ENCODE measurements at places on chromosomes 7 and 10.

DNA sequence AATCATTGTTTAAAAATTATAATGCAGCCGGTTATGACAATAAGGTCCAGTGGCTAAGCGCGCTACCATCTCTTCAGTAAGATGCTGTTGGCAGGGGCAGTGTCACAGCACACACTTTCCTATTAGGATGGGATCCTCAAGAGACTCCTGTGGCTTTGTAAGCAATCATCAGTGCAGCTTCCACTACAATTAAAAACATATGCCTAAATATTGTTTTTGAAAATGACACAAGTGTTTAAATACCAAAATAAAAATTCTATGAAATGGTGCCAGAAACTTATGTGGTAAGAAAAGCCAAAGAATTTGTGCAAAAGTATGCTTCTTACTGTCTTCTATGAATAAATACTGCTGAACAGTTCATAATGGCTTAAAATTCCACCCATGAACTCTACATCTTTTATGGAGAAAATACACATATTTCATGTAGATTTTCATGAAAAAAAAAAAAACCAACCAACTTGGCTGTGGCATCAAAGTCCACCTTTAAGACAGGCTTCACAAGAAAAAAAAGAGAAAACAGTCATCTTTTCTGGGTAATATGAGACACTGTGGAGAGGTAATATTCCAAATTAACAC is 132.8 kb downstream of the SEMA3C start:
- DNase-seq = no peak

DNA sequence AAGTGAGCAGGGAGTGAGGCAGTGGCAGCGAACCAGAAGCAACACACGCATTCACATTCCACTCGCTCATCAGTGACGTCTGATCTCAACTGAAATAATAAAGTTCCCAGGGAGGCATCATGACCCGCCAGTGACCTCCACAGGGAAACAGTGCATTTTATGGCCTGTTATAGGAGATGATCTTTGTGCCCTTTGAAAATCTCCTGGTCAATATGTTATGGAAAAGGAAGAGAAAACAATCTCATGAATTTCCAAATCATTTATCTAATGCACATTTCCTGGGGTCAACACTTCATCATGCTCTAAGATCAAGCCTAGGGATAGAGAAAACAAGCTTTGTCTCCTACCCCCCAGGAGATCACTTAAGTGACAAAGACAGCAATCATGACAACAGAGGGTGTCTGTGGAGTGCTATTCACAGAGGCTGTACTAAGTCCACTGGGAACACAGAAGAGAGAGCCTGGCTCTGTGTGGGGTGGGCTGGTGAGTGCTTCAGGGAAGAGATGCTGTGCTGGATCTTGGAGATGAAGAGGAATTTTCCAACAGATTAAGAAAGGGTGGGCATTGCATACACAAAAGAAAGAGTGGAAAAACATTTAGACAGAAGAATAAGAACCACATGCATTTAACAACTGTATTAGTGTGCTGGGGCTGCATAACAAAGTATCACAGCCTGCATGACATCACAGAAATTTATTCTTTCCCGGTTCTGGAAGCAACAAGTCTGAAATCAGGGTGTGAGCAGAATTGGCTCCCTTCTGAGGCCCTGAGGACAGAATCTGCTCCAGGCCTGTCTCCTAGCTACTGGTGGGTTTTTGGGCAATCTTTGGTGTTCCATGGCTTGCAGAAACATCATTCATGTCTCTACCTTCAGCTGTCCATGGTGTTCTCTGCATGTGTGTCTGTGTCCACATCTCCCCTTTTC is 613.9 kb upstream of the IGFBP3 start:
- DNase-seq = no peak

DNA sequence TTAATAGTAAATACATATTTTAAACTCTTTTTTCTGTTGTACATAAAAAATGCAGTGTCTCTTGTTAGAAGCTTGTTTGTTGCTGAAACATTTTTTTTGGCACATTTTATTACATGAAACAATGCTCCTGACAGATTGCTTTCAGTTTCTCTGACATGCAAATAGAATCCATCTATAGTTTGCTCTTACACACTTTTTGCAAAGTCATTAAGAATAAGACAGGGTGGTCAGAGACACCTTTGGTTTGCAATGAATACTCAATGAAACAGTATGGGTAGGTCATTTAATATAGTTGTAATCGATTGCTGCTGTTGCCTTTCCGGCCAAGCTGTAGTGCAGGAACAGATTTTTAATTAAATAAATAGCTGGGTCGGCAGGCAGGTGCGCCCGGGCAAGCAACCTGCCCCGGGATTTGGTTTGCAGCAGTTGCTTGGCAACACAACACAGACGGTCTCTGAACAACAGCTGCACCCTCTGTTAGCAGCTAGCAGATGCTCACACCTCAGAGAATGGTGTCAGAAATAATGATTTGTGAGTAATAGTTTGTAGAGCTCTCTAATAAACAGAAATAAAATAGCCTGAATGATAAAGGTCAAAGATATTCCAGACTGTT is 115.7 kb upstream of the CACNA2D1 start:
- no peak for DNase-seq

DNA sequence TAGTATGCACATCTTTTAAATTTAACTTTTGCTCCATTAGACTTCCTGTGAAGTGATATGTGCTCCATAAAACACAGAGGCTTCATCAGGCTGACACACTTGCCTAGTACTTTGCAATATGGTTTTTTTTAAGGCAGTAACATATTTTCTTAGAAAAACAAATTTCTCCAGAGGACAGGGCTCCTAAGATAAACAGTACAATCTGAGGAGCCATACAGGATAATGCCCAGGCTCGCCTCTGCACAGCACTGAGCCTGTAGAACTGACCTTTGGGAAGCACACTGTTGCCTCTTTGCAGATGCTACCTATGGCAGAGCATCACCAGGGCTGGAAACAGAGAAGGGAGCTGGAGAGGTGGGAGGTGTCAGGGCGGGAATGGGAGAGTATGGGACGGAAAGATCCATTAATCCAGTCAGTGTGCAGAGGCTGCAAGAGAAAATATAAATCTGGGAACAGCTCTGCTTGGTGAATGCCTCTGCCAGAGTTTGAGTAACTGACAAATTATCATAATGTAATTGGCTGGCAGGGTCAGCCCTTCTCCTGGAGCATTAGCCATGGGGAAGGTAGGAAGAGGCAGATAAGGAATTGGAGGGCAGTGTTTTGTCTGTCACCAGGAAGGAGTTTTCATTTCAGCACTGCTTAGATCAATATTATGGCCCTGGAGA is 132.3 kb downstream of the CREB5 start:
- DNase-seq = no peak

GRCh38 chr10:114611617-114612016 is 46.5 kb downstream of the ABLIM1 start:
- no peak for DNase-seq

GRCh38 chr7:2109936-2110609 is 122.7 kb downstream of the MAD1L1 start:
- DNase-seq = peak; percentile 70

GRCh38 chr7:75072981-75073283 is 670 bp downstream of the RCC1L start:
- no peak for DNase-seq

DNA sequence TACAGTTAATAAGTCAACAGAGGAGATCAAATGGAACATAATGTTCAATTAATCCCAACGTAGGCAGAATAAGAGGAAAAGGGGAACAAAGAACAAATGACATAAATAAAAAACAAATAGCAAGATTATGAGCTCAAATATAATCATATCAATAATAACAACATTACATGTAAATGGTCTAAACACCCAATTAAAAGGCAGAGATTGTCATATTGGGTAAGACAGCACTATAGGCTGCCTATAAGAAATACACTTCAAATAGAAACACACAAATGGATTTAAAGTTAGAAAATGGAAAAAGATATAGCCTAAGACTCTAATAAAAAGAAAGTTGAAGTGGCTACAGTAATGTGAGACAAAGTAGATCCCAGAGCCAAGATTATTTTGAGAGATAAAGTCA is 126.4 kb upstream of the PTER start:
- no peak for DNase-seq

- no peak for DNase-seq
Observed at GRCh38 chr10:102398172-102399020, 2.9 kb downstream of the NFKB2 start.

DNA sequence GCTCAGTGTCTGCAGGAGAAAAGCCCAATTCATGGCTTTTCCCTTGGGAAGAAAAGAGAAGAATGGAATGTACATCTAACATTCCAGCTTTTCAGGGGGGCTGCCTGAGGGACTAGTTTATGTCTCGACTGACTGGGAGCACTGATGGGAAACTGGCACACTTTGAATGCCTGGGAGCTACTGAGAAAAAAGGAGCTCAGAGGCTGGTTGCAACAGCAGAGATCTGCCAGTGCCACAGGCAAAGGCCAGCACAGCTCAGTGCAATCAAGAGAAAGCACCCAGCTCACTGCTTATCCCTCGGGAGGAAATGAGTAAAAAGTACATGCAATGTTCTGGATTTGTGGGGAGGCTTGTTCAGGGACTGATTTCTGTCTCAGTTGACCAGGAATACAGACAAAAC is 226.2 kb downstream of the COBL start:
- DNase-seq = no peak

DNA sequence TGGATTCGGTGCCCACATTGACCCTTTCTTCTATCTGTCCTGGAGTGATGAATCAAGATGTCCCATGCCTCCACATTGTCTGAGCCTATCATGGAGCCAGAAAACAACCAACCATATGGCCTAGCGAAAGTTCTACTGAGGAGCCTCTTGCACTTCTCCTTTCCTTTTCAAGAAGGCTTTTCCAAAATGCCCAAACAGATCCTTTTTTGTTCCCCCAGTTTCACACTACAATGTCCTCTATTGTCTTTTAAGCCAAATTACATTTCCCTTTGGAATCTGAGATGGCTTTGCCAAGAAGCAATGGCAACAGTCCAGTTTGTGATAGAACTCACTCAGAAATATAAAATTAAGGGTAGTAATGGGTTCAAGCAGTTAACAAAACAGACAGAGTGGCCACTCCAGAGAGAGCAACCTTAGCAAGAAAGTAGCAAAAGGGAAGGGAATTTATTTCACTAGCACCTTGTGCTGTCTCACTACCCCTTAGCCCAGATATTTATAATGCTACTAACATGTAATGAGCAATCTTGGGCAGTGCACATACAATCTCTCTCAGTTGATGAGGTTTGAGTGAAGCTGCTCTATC is 194.6 kb upstream of the PDE1C start:
- no peak for DNase-seq

DNA sequence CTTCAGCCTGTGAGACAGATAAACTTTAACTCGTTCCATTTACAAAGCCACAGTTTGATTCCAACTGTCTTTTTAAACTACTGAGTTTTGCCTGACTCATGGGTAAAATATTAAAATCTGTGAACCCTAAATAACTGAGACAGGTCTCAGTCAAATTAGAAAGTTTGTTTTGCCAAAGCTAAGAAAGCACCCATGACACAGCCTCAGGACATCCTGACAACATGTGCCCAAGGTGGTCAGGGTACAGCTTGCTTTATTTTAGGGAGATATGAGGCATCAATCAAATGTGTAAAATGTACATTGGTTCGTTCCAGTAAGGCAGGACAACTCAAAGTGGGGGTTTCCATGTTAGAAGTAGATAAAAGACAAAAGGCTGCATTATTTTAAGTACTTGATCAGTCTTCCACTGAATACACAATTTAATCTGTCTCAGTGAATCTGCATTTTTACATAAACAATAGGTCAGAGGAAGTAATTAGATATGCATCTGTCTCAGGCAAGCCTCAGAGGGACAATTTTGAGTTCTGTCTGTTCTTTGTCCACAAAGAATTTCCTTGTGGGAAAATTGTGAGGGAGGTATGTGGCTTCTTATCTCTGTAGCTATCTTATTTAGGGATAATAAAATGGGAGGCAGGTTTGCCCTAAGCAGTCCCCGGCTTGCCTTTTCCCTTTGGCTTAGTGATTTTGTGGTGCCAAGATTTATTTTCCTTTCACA is 11.0 kb upstream of the PIP start:
- no peak for DNase-seq

DNA sequence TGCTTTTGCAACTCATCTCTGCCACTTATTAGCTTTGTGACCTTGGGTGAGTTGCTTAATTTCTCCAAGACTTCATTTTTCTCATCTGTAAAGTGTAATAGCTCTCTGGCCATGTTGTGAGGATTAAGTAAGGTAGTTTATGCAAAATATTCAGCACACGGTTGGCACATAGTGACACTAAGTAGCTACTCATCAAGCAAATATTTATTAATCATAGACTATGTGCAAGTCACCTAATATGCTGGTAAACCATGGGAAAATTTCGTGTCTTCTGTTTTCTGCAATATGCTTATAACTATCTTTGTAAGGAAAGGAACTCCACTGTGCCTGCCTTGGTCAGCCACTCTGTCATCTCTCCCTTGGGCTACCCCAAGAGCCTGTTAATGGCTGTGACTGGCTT is 50.3 kb upstream of the EGR2 start:
- DNase-seq = no peak

- DNase-seq = no peak
Observed at GRCh38 chr7:151342811-151343210, 1.2 kb downstream of the NUB1 start.

- no peak for DNase-seq
Observed at GRCh38 chr7:42621543-42622219, 290.2 kb downstream of the C7orf25 start.

DNA sequence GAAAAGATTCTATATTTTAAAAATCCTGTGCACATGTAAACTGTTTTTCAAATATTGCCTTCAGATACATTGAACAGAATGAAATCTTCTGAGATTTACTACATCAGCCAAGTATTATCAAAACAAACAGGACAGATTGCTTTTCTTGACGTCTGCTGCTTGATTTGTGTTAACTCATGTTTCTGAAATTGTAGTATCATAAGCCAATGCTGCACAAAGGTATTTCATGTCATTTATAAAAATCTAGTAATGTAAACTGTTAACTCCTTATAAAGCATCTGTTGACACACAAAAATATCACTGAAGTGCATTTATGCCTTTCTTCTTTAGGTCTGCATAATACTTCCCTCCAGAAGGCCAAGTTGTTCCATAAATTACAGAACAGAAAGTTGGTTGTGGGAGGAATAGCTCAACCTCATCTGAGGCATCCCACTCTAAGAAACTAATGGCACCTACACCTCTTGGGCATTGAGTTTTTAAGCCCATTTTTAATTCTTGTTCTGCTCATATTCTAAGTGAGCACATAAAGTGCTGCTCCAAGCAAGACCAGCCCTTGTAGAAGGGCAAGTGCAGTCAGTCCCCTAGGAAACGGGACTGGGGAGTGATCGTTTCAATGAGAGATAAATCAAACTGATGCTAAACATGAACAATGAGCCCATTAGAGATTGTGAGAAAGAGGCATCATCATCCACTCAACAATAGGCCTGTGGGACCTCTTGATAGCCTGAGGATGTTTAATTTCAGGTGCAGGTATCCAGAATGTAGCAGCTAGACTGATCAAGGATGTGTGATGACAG is 28.5 kb downstream of the CAV1 start:
- no peak for DNase-seq

GRCh38 chr7:17485904-17486303 is 187.5 kb downstream of the AHR start:
- no peak for DNase-seq

DNA sequence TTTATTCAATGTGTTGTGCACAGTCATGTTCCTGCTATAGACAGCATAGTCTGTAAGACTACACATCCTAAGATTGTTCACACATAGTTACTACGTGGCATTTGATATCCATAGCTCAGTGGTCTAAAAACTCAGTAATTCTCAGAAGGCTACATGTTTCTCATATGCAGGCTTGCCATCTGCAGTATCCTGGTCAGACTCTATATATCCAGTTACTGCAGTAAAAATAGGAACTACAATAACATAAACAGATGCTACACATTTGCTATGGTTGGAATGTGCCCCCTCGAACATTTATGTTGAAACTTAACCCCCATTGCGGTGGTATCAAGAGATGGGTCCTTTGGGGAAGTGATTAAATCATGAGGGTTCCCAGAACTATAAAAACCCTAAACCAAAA is 1377.8 kb upstream of the LRRTM3 start:
- DNase-seq = no peak

All from GM13976 (cell line).